ENCODE measurements at places on chromosomes 12 and 14.

DNA sequence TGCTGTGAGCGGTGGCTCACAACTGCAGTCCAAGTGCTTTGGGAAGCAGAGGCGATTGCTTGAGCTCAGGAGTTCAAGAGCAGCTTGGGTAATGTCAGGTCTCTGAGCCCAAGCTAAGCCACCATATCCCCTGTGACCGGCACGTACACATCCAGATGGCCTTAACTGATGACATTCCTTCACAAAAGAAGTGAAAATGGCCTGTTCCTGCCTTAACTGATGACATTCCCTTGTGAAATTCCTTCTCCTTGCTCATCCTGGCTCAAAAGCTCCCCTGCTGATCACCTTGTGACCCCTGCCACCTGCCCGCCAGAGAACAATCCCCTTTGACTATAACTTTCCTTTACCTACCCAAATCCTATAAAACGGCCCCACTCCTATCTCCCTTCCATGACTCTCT, 48.6 kb downstream of the SLC25A47 start:
- no peak for DNase-seq

DNA sequence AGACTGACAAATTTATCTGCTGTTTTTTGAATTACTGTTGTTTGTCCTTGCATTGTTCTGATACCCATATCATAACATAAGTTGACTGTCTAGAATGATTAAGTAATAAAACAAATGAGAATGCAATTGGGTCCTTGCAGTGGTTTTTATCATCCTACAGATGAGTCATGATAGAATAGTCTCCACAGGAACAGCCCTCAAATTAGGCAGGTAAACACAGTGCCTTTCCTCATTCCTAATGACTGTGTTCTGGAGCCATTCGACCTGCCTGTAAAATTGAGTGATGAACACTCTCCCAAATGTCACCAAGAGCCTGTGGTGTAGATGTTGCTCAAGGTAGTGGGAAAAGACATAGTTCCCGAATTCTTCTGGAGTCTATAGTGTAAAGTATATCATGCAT, 12.3 kb downstream of the NKX2-8 start:
- no peak for DNase-seq

GRCh38 chr12:95506707-95507523, 33.0 kb downstream of the METAP2 start:
- DNase-seq, result no peak

DNA sequence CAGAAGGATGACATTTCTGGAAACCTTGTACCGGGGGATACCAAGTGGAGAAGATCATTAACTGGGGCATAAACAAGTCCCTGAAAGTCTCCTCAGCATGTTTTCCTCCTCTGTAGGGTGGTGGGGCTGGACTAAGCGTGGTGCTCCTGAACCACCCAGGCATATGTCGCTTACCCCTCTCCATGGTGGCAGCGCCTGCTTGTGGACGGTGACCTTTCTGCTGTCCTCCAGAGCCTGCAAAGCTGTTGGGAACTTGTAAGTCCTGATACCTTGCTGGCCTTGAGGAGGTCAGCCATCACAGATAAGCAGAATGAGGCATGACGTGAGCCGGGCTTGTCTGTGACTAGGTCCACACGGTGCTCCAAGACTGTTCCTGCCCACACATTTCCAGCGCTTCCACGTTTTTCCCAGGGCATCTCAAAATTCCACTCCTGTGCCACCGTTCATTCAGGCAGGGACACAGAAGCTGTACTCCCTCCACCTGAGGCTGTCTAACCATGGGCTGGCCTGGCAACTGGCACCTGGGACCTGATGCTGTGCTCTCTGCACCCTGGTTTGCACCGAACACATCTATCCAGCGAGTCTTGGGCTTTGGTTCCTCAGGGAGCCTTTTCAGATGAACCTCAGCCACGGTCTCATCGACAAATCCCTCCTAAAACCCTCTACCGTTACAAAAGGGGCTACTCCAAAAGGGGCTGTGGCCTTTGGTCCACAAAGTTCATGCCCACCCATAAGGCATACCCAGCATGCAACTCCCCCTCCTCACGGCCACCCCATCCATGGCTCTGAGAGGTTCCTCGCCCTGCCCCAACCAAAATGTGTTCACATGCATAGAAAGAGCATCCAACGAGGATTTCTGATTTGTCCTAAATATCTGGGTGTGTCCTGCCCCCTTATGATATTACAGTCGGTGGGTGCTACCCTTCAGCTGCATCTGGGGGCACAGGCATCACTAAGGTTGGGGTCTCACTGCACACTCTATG, 199.6 kb upstream of the DIO3 start:
- no peak for DNase-seq

DNA sequence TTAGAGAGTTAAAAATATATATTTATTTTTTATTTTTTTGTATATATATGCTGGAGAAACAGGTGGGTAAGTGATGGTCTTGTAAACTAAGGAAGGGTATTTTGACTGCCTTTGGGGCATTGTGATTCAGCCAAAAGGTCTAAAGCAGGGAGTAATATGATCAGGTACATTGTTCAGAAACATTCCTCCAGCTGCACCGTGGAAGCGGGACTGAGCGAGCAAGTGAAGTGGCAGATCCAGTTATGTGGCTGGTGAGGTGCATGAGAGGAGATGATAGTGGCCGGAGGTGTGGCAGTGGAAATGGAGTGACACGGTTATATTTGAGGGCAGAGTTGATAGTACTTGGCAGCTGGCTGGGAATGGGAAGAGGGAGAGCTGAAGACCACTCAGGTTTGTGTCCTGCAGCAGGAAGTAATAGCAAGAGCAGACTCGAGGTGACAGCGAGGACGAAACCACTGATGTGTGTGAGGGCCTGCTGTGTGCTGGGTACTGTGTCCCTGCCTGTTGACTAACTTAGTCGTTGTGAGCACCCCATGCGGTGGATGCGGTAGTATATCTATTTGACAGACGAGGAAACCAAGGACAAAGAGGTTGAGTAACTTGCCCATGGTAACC, 39.2 kb downstream of the EID3 start:
- DNase-seq, result no peak

DNA sequence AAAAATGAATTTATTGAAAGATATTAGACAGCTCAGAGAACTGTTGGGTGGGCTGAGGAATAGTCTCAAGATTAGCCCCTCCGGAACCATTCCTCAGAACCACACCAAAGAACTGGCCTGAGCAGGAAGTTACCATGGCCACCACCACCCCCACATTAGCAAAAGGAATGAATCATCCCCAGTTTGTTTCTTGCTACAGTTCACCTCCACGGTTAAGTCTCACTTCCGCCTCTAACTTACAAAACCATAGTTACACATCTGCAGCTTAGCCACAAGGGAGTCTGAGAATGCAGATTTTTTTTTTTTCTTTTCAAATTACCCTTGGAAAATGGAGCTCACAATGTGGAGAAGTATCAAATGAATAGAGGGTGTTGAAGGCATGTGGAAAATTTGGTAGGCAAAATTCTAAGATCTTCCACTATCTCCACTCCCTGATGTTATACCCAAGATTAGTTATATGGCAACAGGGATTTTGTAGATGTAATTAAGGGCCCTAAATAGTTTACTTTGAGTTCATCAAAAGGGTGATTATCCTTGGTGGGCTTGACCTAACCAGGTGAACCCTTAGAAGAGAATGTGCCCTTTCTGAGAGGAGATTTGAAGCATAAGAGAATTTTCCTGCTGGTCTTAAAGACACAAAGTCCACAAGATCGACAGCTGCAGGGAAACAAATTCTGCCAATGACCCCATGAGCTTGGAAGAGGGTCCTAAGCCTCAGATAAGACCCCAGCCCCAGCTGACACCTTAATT, 129.8 kb upstream of the KRR1 start:
- DNase-seq, result no peak

GRCh38 chr12:31000751-31001150, 72.9 kb upstream of the DDX11 start:
- DNase-seq, result no peak

DNA sequence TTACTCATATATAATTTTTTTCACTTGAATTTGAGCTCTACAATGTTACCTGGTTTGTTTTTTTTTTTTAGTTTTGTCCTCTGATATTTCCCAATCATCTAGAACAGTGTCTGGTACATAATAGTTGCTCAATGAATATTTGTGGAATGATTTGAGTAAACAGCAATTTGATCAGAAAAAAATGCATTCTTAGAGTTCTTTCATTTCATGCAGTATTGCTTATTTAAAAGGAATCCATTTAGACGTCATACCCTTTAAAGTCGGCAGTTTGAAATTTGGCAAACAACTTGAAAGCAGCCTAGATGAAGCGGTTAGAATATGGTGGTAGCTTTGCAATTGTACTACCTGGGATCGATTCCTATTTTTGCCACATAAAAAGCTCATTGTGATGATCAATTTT, 140.0 kb downstream of the PDE3A start:
- no peak for DNase-seq

- no peak for DNase-seq
Measured at GRCh38 chr12:2548081-2548480, 246.7 kb upstream of the FKBP4 start.

- no peak for DNase-seq
Measured at GRCh38 chr14:92103363-92103989, 2.9 kb downstream of the ATXN3 start.

- DNase-seq, result peak; percentile 19
Measured at GRCh38 chr14:74579447-74580274, 32.4 kb downstream of the LTBP2 start.

DNA sequence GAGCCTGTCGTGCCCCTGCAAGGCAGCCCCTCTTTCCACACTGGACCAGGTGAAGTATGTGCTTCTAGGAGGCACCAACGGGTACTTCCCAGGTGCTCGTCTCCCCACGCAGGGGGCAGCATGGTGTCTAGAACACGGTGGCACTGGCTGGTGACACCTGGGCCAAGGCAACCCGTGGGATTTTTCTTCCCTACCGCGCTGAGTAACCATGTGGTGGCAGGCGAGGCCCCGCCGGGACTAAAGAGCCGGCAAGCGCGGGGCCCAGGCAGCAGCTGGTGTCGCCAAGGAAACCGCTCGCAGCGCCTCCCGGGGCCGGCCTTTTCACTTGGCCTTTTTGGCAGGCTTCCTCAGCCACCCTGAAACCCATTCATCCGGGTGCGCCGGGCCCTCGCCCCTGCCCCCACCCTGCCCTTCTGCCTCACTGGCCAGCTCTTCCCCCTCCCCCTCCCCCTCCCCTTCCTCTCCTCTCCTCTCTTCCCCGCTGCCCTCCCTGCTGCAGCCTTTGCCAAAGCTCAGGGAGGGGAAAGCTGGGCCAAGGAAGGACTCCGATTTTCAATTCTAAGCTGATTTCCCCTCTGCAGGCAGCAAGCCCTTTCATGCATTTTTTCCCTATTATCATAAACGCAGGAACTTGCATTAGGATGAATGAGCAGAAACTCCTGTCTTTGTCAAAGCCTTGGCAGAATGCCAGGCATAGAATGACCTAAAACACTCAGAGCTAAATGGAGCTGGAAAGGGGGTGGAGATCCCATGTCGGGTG, 81.2 kb downstream of the IRF2BPL start:
- DNase-seq, result peak; percentile 77

DNA sequence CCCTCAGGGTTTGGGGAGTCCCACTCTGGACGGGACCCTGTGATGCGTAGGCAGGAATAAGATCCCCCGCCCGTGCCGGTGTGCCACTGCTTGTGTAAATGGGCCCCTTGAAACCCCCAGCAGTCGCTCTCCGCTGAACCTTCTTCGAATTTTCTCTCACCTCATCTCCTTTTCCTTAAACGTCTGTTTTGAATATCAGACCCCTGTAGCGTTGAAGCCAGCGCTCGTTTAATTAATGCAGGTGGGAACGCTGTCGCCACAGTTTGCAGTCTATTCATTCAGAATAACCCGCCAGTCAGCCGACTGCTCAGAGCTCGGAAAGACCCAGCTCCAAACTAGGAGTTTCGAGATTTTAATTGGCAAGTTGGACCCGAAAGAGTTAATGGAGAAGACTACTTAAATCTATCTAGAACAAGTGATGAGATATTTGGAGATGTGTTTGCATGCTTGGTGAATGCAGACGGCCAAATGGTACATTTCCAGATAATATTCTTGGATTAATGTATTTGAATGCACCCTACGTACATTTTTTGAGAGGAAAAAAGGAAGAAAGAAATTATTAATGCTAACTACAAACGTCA, 739 bp upstream of the PPP2R5E start:
- no peak for DNase-seq

- DNase-seq, result peak; percentile 53
Measured at GRCh38 chr14:64760146-64760755, 56.0 kb downstream of the PLEKHG3 start.

DNA sequence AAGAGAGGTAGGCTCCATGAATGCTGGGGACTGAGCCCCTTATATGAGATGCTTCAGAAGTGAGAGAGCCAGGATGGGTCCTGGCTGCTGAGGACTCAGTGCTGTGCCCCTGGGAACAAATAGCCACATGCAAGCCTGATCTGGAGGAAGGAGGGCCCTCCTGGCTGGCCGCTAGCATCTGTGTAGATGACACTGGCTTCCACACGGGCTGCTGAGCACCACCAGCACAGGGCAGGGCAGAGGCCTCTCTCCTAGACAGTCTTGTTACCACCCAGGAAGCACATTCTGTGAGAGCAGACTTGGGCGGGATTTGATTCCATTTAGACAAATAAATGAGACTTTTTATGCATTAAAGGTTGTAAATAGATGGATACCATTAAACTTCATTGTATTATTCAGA, 48.0 kb downstream of the ZNF664 start:
- no peak for DNase-seq

DNA sequence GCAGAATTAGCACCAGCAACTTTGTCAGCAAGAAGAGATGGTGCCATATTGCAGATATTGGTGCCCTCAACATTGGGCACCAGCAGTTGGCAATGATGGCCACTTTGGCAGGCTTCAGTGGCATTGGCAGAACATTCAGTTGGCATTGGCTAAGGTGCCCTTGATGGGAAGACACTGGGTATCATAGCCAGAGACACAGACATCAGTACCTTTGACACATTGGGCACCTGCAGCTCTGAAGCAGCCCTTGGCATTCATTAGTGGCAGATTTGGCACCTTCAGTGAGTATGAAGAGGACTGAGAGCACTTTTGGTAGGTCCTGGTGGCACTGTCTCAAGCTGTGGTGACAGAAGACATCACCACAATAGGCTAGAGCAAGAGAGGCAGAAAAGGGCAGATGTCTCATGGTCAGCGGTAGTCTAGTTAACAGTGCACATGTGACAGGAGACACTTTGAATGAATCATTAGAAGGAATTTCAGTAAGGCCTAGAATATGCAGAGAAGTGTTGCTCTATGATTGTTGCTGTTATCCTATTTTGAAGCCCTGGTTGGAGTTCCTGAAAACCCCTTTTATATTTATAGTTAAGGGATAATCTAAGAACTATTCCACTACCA, 422.2 kb downstream of the APAF1 start:
- no peak for DNase-seq

GRCh38 chr12:29066011-29066588, 83.0 kb upstream of the FAR2 start:
- DNase-seq, result no peak

GRCh38 chr14:52266782-52267181, 716 bp upstream of the PTGDR start:
- DNase-seq, result no peak

- DNase-seq, result no peak
Measured at GRCh38 chr14:81529391-81529790, 4.3 kb downstream of the SEL1L start.

All from stimulated activated CD4-positive, alpha-beta T cell treated with anti-CD3 and anti-CD28 coated beads, Interleukin-4, amount 100 ng/mL, for 48 hours (primary cell).